Cardiac septum (tissue), 1 donor: ENCODE measurements at places on chromosomes 2 and 18. TPM values are rescaled to one million over a fixed set of nuclear protein-coding genes. Genes with fewer than 3 reads are reported as not detected.

DNA sequence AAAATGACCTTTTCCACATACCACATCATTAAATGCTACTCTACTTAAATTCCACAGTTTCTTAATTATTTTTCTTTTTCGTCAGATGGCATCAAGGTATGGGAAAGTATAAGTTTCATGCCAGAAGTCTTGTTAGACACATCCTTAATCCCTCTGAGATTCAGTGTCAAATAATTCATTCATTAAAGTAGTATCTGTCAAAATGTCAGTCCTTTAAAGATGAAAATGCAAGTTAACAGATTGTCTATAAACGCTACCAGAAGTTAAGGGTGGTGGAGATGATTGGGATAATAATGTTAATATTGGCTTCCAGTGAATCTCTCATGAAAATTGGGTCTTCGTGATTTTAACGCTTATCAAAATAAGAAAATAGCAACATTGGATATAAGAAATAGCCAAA, 504.2 kb upstream of the LINC00305 start:
- no peak for DNase-seq

DNA sequence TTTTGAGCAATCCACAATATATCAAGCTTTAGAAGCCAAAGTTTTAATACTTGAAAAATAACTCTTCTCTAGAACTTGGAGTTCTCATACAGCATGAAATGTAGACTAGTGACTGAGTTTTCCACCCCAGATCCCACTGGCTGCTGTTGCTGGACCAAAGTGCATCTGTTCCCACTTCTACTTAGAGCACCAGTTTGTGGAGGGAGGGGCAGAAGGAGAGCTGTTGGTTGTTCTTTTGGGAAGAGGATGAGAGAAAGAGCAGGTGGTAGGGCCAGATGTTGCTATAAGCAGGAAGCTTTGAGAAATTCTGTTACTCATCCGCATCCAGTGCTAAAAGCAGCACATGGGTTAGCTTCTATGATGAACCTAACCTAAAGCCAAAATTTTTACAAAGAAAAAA, 59.0 kb downstream of the MBD2 start:
- DNase-seq, result no peak

DNA sequence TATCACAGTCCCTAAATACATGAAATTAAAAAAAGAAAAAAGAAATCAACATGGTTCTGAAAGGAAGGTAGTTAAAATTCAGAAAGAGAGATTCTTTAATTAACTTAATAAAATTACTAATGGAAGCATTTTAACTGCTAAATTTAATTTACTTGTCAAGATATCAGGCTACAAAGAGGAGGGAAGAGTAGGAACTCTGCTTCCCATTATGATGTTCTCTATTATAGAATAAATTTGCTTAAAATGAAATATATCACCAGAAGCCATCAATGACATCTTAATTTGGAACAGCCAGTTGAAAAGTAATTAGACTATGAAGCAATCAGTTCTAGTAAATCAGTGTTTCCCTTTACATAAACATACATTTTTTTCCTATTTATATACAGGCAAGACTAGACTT, 611.8 kb upstream of the FANCL start:
- no peak for DNase-seq

DNA sequence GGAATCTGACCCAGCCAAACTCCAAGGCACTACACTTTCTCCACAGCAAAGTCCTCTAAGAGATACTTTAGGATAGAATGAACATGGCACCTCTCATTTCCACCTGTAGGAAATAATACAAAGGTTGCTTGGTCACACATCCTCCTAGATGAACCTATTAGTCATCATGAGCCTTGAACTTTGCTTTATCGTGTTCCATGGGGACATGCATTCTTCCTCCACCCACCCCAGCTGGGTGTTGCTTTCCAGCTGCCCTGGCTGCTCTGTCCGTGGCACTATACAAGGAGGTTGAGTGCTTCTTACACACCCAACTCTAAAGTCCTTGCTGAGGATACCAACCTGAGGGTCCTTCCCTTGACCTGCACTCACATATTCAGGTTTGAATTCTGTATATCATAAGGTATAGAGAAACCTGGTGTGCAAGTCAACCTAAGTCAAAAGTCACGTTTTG, 52.7 kb downstream of the SPRED2 start:
- no peak for DNase-seq

GRCh38 chr18:63046375-63046774, 273.2 kb downstream of the BCL2 start:
- DNase-seq, result no peak

- DNase-seq, result no peak
Measured at GRCh38 chr2:233672886-233673285, 1.2 kb downstream of the UGT1A9 start.

- DNase-seq, result no peak
Measured at GRCh38 chr2:136531731-136532130, 233.6 kb upstream of the THSD7B start.

DNA sequence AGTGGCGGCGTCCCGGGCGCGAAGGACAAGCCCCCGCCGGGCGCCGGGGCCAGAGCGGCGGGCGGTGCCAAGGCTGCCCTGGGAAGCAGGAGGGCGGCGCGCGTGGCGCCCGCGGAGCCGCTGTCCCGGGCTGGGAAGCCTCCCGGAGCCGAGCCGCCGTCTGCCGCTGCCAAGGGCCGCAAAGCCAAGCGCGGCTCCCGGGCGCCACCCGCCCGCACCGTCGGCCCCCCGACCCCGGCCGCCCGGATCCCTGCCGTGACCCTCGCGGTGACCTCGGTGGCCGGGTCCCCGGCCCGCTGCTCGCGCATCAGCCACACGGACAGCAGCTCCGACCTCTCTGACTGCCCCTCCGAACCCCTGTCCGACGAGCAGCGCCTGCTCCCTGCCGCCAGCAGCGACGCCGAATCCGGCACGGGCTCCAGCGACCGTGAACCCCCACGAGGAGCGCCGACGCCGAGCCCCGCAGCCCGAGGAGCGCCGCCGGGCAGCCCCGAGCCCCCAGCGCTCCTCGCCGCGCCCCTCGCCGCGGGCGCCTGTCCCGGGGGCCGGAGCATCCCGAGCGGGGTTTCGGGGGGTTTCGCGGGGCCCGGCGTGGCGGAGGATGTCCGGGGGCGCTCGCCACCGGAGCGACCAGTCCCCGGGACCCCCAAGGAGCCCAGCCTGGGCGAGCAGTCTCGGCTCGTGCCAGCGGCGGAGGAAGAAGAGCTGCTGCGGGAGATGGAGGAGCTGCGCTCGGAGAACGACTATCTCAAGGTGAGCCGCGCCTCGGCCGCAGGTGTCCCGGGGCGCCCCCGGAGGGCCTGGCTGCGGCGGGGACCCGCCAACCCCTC, 820 bp downstream of the MTCL1 start:
- DNase-seq, result no peak

Gene CAB39
- 75.1 TPM for total RNA-seq
